Renal cortex interstitium (tissue), 15 donors: ENCODE measurements at places on chromosomes 7 and 10.

DNA sequence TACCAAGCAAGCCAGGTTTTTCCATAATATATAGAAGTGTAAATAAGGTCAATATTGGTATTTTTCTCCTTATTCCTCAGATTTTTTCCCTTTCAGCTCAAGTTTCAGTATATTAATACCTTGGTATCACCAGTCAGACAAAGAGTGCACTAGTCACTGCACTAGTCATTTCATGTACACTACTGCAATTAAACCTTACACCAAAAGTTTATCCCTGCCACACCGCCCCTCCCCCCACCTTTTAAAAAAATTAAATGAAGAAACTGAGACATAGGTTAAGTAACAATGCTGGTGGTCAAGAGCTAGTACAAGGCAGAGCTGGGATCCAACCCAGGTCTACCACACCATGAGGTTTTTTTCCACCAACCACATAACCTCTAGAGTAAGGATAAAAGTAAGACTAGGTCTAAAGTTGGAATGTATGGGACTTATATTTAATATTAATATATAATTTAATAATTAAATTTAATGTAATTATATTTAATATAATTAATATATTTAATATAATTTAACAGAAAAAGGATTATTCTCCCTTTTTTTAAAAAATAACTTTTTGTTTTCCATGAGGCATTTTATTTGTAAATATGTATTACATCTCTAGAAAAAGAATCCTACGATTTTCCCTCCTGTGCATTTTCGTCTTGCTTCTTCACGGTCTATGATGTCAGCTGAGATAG is 68.5 kb downstream of the NT5C2 start:
- DNase-seq: no peak

DNA sequence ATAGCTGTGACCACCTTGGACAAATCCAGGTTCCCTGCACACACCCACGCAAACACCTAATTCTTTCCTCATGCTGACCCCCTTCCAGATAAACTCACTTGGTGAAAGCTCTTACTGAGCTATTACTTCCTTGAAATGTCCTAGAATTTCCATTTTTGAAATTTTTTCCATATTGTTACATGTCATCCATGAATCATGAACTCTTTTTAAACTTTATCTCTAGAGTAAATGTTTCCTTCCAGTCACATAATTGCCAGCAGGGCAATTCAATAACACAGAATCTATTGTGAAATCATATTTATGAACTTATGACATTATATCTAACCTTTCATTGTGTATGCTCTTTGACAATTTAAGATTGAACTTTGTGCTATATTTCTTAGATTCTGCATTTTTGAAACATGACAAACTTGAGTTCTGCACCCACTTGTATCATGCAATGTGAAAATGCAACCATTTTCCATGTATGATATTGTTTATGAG is 26.8 kb upstream of the FGL2 start:
- no peak for DNase-seq

- DNase-seq: no peak
These were observed 632.9 kb upstream of the AUTS2 start for GRCh38 chr7:68965351-68965750.

DNA sequence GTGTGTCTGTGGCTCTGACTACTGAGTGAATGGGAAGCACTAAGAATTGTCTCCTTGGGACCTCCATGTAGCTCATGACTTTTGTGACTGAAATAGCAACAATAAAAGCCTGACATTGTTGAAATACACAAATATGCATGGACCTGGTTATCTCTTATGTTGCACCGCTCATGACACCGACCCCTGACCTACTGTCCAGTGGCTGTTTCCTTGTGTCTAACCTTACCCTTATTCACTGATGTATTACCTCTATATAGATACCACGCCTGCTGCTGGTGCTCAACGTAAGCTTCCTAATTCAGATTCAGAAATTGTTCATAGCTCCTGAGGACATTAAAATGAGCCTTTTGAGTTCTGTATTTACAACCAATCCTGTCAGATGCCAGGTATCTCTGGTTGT is 243.4 kb upstream of the SEMA3C start:
- DNase-seq: no peak
